ENCODE measurements at places on chromosomes 2 and 18.

DNA sequence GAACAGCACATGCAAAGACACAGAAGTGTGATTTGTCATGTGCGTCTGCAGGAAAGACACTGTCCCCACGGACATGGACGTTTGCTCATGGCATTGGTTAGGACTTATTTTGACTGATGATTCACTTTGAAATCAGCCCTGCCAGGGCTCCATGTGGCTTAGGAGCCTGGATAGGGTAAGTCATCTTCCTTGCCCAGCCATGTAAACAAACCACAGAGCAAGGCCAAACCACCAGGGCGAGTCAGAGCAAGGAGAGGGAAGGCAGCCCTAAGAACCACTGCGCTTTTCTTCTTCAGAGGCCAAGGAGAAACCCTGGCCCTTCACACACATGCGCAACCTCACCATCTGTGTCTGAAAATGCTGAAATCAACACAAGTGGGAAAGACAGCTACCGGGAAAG lies 88.8 kb downstream of the GFPT1 start:
- no peak for DNase-seq

DNA sequence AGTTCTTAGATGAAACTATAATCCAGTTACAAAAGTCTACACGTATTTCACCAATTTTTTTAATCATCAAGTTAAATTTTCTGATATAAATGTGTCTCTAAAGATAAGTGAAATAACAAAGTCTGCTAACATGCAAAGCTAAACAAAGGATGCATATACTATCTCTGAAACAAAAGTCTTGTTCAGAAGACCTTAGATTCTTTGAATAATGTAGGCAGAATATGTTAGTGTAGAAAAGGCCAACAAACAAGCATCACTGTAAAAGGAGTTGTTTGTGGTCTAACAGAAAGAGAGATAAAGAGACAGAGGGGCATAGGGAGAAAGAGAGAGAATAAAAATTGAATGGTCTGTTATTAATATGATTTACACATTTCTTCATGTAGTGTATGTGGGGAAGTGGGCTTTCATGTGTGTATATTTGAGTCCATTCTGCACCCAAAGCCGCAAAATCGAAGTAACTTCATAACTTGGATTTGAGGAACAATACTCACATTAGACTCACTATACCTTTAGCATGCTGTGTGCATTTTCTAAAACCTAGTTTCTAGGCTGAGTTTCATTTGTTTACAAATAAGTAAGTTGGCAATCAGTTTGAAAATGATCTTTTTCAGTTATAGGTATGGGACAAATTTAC lies 734.8 kb upstream of the REG3G start:
- no peak for DNase-seq

DNA sequence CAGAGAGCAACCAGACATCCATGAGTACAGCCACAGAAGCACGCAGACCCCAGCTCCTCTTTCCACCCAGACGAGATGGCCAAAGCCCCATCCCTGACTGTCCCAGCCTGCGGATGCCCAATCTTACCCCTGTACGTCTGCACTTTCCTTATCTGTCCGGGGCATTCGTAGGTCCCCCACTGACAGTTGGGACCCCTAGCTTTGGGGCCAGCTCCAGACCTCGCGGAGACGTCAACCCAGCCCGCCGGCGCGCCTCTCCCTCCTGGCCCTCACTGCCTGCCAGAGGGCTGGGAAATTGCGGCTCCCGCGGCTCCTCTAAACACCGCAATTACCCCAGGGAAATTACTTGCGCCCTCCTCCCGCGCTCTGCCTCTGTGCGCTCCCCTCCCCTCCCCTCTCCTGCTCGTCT lies 2.3 kb downstream of the ECEL1 start:
- no peak for DNase-seq

DNA sequence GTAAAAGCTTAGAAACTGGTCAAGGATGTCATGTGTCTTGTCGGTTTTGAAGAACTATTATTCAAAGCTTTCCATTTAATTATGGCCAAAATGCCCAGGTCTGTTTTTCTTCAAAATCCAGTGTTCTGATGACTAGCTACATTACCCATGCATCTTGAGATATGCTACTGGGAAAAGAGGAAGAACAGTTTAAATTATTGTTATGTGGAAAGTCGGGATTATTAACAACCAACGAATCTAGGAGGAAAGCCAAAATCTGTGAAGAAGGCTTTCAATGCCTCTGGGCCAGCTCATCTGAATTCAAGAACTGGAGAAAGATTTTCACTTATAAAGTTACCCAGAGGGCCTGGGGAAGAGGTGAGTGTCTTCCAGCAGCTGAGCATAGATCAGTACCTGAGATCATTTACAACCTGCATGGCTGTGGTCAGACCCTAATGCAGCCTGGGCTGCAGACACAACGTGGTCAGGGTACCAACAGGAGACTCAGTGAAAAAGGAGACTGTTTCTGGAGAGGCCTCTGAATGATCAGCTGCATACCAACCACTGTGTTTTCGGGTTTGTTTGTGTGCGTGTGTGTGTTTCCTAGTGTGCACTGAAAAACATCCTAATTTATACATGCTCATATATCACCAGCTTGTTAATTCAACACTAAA lies 308.5 kb downstream of the NRXN1 start:
- DNase-seq: no peak

DNA sequence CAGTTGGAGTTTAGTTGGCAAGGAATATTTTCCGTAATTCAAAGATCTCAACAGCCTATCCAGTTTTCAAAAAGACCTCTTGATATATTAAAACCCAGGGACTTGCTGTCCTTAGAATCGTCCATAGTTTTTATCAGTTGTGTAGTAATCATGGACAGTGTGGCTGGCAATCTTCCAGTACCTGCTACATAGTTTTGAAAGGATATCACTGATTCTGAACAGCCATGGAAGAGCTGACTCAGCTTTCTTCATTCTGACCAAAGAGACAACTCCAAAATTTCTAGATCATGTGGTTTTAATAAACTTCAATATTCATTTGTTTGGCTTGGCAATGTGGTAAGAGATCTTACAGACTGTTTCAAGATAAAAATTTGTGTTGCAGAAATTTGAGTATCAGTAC lies 616.7 kb downstream of the TDRD15 start:
- DNase-seq: no peak

GRCh38 chr2:133817680-133818566 lies 249.7 kb upstream of the NCKAP5 start:
- DNase-seq: no peak

DNA sequence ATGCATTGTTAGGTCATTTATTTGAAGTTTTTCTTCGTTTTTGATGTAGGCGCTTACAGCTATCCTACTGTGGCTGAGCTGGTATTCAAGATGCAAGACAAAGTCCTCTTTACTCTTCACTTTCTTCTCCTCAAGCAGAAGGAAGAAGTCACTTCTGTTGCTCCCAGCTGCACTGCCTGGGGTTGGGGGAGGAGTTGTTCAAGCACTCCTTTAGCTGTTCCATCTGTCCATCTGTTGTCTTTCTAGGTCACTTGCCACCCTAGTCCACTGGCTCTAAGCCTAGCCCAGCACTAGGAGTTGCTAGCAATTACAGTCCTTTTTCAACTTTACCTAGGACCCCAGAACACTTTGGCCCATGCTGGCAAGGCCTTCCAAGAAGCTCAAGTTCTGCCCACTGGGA lies 200.6 kb upstream of the RBMS1 start:
- DNase-seq: no peak

- DNase-seq: no peak
These were observed 52.7 kb upstream of the SCYGR2 start for GRCh38 chr2:227545990-227546389.

DNA sequence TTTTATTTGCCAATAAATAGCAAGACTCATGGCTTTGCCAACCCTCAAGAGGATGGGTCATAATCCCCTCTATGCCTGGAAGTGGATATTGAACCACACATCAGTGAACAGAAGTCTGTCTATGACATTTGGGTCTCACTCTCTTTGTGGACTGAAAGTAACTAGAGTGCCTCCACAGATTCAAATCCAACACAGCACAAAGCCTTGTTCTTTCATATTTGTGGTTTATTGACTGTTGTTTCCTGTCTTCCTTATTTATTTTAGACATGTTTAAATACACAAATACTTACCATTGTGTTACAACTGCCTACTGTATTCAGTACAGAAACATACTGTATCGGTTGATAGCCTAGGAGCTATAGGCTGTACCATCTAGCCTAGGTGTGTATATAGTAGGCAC lies 121.9 kb downstream of the TSN start:
- no peak for DNase-seq

GRCh38 chr2:104528101-104528500 lies 325.8 kb upstream of the POU3F3 start:
- DNase-seq: no peak

GRCh38 chr2:206096876-206097275 lies 10.9 kb upstream of the INO80D start:
- DNase-seq: no peak

GRCh38 chr18:58535340-58536201 lies 93.3 kb downstream of the ALPK2 start:
- no peak for DNase-seq

DNA sequence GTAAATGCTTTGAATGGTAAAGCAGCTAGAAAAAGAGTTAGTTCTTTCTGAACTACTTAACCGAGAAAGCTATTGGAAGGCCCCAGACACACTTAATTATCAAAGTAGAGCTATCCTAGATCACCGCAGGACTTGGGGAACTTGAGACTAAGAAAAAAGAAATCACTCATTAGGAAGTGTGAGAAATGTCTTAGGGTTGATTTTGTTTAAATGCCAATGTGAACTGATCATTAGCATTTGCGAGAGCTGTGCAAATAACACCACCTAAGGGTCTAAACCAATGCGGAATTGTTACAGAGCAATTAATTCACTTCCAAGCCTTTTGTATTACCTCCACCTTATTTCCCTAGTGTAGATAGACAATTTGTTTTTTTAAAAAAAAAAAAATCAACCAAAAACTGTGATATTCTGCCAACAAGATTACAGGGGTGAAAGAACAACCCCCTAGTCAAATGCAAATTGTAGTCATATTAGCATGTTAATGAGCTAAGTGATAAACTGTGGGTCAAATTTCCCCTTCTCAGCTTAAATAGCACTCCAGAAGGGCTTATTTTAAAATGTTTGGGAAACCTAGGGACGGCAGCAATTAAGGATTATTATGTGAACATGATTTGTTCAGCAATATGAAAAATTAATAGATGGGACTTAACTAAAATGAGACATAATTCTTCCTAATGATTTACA lies 246.2 kb upstream of the STON1 start:
- DNase-seq: no peak

DNA sequence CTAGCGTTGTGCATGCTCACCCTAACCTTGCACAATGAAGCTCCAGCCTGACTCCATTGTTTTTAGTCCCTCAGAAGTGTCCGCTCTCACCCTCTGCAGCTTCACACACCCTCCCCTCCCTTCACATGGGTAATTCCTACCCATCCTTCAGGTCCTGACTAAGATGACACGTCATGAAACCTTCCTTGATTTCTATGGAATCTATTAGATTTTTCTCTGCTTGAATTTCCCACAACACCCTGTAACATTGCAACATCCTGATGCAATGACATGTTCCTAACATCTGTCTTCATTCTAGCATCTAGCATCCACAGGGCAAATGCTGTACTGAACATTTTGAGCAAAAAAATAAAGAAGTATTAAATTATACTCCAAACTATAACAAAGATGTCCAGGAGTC lies 77.0 kb upstream of the PID1 start:
- no peak for DNase-seq

DNA sequence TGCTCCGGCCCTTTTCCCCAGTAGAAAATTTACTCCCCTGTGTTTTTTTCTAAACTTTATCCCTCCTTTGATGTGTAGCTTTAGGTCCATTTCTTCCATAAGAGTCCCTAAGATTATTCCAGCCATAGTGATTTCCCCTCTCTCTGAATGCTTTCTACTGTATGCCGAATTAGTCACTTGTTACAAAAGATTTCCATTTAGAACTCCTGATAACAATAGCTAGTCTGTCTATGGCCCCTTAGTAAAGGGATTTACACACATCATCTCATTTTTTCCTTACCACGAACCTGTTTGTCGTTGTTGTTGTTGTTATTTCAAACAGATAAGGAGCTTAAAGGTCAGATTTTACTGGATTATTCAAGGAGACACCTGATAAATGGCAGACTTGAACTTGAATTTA lies 256.1 kb downstream of the PAX3 start:
- DNase-seq: no peak

GRCh38 chr18:45430041-45430440 lies 185.2 kb upstream of the SLC14A2 start:
- DNase-seq: no peak

GRCh38 chr2:71299507-71299906 lies 32.1 kb upstream of the ZNF638 start:
- DNase-seq: no peak

- DNase-seq: no peak
These were observed 2.4 kb downstream of the ATOH8 start for GRCh38 chr2:85756195-85756594.

GRCh38 chr2:221420245-221420644 lies 151.9 kb downstream of the EPHA4 start:
- no peak for DNase-seq

DNA sequence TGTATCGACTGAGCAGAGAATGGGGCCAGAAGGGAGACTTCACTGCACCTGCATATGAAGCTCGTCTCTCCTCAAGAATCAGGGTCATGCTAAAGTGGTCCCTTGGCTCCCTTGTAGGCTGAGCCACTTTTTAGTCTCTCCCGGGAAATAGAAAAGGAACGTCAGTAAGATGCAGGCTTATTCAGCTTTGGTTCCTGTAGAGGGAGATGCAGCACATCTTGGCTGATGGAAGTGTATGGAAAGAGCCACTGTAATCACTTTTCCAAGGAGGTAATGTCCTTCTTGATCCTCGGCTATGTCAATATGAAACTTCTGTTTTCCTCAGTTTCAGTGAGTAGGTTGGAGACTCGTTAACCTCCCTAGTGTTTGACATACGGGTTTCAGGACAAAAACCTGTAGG lies 235.2 kb downstream of the GCA start:
- DNase-seq: no peak

- no peak for DNase-seq
These were observed 132.8 kb downstream of the L3MBTL4 start for GRCh38 chr18:6281874-6282273.

DNA sequence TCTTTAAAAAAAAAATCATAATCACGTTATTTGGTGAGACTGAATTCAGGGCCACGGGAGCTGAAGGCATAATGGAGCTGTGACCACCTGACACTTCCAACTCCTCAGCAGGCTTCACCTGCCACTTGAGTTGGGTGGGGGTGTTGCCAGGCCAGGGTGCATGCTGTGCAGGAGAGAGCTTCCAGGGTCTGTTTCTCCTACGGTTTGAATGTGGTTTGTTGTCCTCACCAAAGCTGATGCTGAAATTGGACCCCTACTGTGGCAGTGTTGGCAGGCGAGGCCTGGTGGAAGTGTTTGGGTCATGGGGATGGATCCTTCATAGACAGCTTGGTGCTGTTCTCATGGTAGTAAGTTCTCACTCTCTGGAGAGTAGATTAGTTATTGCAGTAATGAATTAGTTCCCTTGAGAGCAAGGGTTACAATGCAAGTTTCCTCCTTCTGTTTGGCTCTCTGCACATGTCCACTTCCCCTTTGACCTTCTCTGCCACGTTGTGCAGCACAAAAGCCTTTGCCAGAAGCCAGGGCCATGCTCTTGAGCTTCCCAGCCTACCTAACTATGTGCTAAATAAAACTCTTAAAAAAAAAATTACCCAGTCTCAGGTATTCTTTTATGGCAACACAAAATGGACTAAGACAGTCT lies 38.3 kb upstream of the ANKRD44 start:
- DNase-seq: no peak

- no peak for DNase-seq
These were observed 144.8 kb downstream of the SATB2 start for GRCh38 chr2:199312931-199313330.

- no peak for DNase-seq
These were observed 89.2 kb downstream of the LIPG start for GRCh38 chr18:49651033-49651432.

Data from stimulated activated CD4-positive, alpha-beta T cell treated with anti-CD3 and anti-CD28 coated beads, Interleukin-1b, Interleukin-23, amount 100 ng/mL, for 4 hours (primary cell).